ENCODE measurements at places on chromosomes 6 and 20. TPM values are rescaled to one million over a fixed set of nuclear protein-coding genes. Genes with fewer than 3 reads are reported as not detected.

Gene SLC17A3
- not detected for total RNA-seq

Gene KHDC1L
- total RNA-seq = not detected

Gene ADTRP
- 0.26 TPM for total RNA-seq

Gene PLA2G7
- 0.13 TPM for total RNA-seq

Gene MDFI
- total RNA-seq = 123 TPM

Gene ACSS1
- 3.2 TPM for total RNA-seq

Gene DEFB116
- total RNA-seq = not detected

Gene MUC22
- not detected for total RNA-seq

Gene HLA-DOB
- 0.26 TPM for total RNA-seq

Gene AGPAT4
- 6.6 TPM for total RNA-seq

Gene SIGLEC1
- not detected for total RNA-seq

Gene VGLL2
- total RNA-seq = not detected

Gene COMMD7
- 24.5 TPM for total RNA-seq

Gene PRL
- not detected for total RNA-seq

Gene BMP7
- not detected for total RNA-seq

Gene CENPQ
- 9.2 TPM for total RNA-seq

Gene RCAN2
- 5.9 TPM for total RNA-seq

Gene TBC1D32
- total RNA-seq = 5.3 TPM

Gene RBM12
- 31.9 TPM for total RNA-seq

Gene KCNQ5
- total RNA-seq = 0.32 TPM

Gene MRPL14
- total RNA-seq = 69.8 TPM

Gene ULBP3
- 4.7 TPM for total RNA-seq

Gene E2F1
- total RNA-seq = 3.9 TPM

Gene YWHAB
- 76.7 TPM for total RNA-seq

Gene SLC32A1
- total RNA-seq = not detected

Gene OLIG3
- not detected for total RNA-seq

Gene SNAP25
- 6.6 TPM for total RNA-seq

Gene FRMD1
- total RNA-seq = not detected

Gene SMIM13
- total RNA-seq = 9.8 TPM

Gene CAGE1
- total RNA-seq = under 0.01 TPM

Gene FOXA2
- total RNA-seq = 0.91 TPM

Gene SLC13A3
- total RNA-seq = 8.2 TPM

Gene NKAIN2
- not detected for total RNA-seq

Gene CNR1
- total RNA-seq = not detected

Gene GDAP1L1
- not detected for total RNA-seq

Gene MYBL2
- total RNA-seq = 32.3 TPM

Gene TGM3
- total RNA-seq = not detected

Gene CCN2
- total RNA-seq = 135 TPM

Gene NAPB
- 4.6 TPM for total RNA-seq

Gene CRYBG1
- total RNA-seq = 0.80 TPM

Gene KIAA1755
- 18.0 TPM for total RNA-seq

Gene PRSS35
- total RNA-seq = 3.7 TPM

Gene TRAPPC3L
- not detected for total RNA-seq

Gene DLK2
- total RNA-seq = 1.8 TPM

Gene GINS1
- total RNA-seq = 12.9 TPM

Gene ADGB
- total RNA-seq = not detected

Gene SPATA25
- total RNA-seq = 1.2 TPM

Gene MCHR2
- total RNA-seq = not detected

Gene PLEKHG1
- total RNA-seq = 2.7 TPM

All from epithelial cell of alveolus of lung (primary cell).